Esophagus muscularis mucosa (tissue), 4 donors: ENCODE measurements at places on chromosomes 11 and 22. TPM values are rescaled to one million over a fixed set of nuclear protein-coding genes. Genes with fewer than 3 reads are reported as not detected.
A peak's percentile ranks its signal among the peaks of the same experiment; 100 is the strongest.

GRCh38 chr11:86978247-86978646, 23.1 kb upstream of the FZD4 start:
- no peak overlapping the region for H3K4me3 ChIP-seq
- no peak for DNase-seq
- no peaks in the 10 kb centered on the region for H3K36me3 ChIP-seq
- no peak overlapping the region for H3K27ac ChIP-seq
- peaks cover 34% of the 10 kb centered on the region for H3K4me1 ChIP-seq

DNA sequence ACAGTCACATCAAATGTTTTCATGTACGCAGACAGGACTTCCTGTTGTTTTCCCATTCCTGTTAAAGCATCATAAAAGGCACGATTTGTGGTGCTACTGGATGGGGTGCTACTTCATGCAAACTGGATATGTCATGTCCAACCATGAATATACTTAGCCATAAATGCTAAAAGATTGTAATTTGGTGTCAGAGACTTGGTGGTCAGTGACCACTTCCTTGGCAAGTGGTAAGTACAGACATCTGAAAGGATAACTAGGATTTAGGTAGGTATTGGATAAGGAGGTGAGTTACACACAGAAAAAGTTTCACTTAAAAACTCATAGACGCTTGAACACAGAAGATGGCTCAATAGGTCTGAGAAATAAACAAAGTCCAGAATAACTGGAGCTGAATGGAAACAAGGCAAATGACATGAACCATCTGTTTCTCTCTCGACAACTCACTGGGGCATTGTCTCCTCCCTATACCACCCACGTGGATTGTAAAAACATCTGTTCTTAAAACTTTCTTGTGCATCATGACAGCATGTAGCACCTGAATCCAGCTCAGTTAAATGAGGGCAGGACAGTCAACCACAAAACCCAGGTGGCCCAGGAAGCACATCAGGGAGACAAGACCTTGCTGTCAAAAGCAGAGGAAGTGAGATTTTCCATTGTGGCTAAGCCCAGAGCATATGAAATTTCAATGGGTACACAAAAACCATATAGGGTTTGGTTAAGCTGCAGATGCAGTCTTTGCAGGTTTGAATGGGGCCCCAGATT, 22.1 kb upstream of the IGLL5 start:
- no peaks in the 10 kb centered on the region for H3K36me3 ChIP-seq
- peak overlapping the region; percentile 22 for H3K27ac ChIP-seq
- peaks cover 13% of the 10 kb centered on the region for H3K4me1 ChIP-seq
- no peaks in the 10 kb centered on the region for H3K27me3 ChIP-seq
- H3K4me3 ChIP-seq: no peak overlapping the region
- DNase-seq: peak; percentile 79

DNA sequence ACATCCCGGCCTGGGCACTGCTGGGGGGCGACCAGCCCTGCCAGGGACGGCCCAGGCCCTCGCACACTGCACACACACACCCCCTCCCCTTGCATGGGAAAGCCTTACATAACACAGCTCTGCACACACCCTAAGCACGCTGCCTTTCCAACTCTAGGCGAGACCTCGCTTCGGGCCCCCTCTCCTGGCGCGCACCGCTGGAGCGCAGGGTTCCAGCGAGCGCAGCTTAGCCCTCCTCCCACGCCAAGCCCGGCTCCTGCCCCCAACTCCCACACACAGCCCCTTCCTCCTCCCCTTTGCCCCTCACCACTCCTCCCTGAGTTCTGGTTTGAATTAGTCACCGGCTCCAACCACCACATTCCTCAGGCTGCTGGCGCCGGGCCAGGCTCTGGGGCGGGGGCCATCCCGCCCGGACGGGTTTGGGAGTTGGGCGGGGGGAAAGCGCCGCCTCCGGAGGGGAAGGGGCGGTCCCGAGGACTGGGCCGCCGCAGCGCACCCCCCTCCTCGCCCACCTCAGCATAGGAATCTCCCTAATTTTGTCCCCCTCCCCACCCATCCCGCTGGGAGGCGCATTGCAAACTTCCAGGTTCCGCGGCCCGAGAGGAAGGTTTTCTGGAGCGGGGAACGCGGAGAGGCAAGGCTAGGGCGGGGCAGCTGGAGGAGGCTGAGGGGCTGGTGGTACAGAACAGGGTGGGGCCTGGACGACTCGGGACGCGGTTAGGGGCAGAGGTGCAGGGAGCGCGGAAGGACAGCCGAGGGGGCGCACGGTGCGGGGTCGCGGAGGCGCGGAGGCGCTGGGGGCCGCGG, 966 bp downstream of the AHNAK start:
- H3K4me1 ChIP-seq: peaks cover 64% of the 10 kb centered on the region
- peak overlapping the region; percentile 100 for H3K4me3 ChIP-seq
- no peaks in the 10 kb centered on the region for H3K27me3 ChIP-seq

DNA sequence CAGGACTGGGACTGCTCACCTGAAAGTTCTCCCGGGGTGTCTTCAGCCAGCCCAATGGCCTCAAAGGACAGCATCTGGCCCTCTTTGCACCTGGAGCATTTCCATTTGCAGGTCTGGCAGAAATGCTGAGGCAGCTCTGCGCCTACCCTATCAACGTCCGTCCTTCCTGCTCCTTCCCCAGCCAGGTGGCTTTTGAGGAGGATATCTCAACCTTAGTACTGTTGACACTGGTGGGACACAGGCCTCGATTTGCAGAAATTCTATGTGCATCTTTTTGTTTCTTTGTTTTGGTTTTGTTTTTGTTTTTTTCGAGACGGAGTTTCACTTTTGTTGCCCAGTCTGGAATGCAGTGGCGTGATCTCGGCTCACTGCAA, 5.0 kb downstream of the MOGAT2 start:
- no peaks in the 10 kb centered on the region for H3K4me1 ChIP-seq
- no peaks in the 10 kb centered on the region for H3K27me3 ChIP-seq
- no peaks in the 10 kb centered on the region for H3K36me3 ChIP-seq
- DNase-seq: no peak

- no peaks in the 10 kb centered on the region for H3K36me3 ChIP-seq
- no peak overlapping the region for H3K4me3 ChIP-seq
- no peak for DNase-seq
- H3K27me3 ChIP-seq: no peaks in the 10 kb centered on the region
Observed at GRCh38 chr11:27443227-27443626, 29.4 kb downstream of the LGR4 start.

DNA sequence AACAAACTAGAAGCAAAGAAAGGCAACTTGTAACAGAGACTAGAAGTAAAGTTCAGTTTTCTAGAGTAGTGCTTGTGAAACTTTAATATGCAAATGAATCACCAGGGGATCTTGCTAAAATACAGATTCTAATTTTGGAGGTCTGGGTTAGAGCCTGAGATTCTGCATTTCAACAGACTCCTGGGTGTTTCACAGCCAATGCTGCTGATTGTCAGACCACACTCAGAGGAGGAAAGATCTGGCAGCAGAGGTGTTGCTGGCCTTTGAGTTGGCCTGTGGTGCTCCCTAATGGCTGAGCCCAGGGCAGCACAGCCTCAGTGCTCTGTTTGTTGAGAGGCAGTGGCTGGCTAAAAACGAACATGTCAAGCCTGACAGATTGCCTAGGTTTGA, 5.4 kb downstream of the CRY2 start:
- peaks cover 95% of the 10 kb centered on the region for H3K4me1 ChIP-seq
- no peak for DNase-seq
- peak overlapping the region; percentile 99 for H3K27ac ChIP-seq
- no peaks in the 10 kb centered on the region for H3K36me3 ChIP-seq

GRCh38 chr22:33325232-33326004, 267.2 kb upstream of the SYN3 start:
- no peaks in the 10 kb centered on the region for H3K27me3 ChIP-seq
- H3K36me3 ChIP-seq: no peaks in the 10 kb centered on the region
- peaks cover 3% of the 10 kb centered on the region for H3K4me1 ChIP-seq
- DNase-seq: no peak

- H3K4me1 ChIP-seq: peaks cover 16% of the 10 kb centered on the region
- peaks cover 26% of the 10 kb centered on the region for H3K27me3 ChIP-seq
- H3K4me3 ChIP-seq: no peak overlapping the region
- H3K27ac ChIP-seq: no peak overlapping the region
- no peaks in the 10 kb centered on the region for H3K36me3 ChIP-seq
Observed at GRCh38 chr22:50111056-50111455, 21.2 kb downstream of the MOV10L1 start.

GRCh38 chr11:11171854-11172253, 181.2 kb downstream of the CSNK2A3 start:
- no peak overlapping the region for H3K4me3 ChIP-seq
- H3K27ac ChIP-seq: peak overlapping the region; percentile 75
- no peak for DNase-seq
- H3K36me3 ChIP-seq: no peaks in the 10 kb centered on the region
- H3K4me1 ChIP-seq: peaks cover 32% of the 10 kb centered on the region

DNA sequence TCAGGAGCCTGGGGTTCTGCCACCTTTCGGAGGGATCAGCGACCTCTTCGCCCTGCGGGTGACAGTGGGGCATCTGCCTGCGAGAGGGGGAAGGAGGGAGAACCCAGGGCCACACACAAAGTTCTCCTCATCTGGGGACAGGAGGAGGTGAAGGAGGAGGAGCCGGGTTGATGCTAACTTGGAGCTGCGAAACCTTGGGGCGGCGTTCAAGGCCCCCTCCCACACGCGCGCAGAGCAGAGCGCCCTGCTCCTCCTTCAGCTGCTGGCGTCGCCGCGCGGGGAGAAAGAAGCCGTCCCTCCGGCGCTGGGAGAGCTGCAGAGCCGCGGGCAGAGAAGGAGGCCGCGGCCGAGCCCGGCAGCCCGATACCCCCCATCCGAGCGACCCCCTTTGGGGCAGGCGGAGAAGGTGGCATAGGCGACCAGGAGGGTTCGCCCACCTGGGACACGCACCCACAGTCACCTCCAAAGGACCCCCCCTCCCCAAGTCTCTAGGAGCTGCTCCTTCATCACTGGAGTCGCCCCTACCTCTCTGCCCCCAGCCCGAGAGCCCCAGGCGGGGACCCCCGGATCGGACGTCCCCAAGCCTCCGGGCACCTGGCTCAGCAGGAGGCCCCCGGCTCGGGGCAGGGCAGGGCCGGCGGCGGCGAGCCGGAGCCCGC, at the start of gene RASD2:
Gene RASD2 (plus strand): TSS at position 237 of the 659 bp plus-strand sequence. CDS start 5,979 bp downstream, outside the sequence.
- H3K4me3 ChIP-seq: peak within 1 kb of the TSS; percentile 77
- H3K4me1 ChIP-seq: peaks cover 79% of the 10 kb centered on the region
- H3K36me3 ChIP-seq: no peaks in the 10 kb centered on the region
- peaks cover 6% of the 10 kb centered on the region for H3K27me3 ChIP-seq
- no peak for DNase-seq

DNA sequence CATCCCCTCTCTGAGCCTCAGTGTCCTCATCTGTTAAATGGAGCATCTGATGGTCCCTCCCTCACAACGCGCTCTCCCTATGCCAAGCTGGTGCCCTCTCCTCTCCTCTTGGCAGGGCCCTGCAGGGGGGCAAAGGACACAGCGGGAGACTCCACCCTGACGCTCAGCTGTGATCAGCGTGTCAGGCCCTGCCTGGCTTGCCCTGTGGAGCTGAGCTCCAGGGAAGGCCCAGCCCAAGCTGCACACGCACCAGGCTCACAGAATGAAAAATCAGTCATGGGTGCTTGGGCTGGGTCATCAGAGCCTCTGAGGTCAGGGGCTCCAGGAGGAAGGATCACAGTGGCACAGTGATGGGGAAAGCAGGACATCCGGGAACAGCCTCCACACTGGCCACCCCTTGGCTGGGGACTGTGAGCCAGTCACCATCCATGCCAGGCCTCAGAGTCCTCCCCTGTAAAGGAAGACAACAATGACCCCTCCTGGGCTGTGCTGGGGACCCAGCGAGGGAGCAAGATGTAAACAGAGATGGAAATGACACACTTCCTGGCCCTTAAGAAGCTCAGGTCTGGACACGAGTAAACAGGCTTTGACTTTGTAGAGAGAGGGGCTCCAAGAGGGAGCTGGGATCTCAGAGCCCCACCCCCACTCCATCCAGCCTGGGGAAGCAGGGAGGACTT, 36.6 kb downstream of the RPL3 start:
- no peak for DNase-seq
- no peaks in the 10 kb centered on the region for H3K36me3 ChIP-seq
- H3K27ac ChIP-seq: peak overlapping the region; percentile 60

CCDC188 gene
- 0.45 TPM for total RNA-seq

MUC5B gene
- total RNA-seq: not detected

HTATIP2 gene
- 43.4 TPM for total RNA-seq

PKDREJ gene
- total RNA-seq: 0.23 TPM

THY1 gene
- total RNA-seq: 13.3 TPM

ANGPTL5 gene
- total RNA-seq: 0.42 TPM

BIRC2 gene
- 40.3 TPM for total RNA-seq

SGSM1 gene
- total RNA-seq: 1.7 TPM

WT1 gene
- total RNA-seq: 3.1 TPM

SF3A1 gene
- total RNA-seq: 51.9 TPM
